Effector CD8-positive, alpha-beta T cell (primary cell): ENCODE measurements at places on chromosomes 3 and 15.

GRCh38 chr3:20326541-20326940, 140.5 kb upstream of the SGO1 start:
- DNase-seq: no peak

GRCh38 chr15:75530169-75530568, 48.9 kb downstream of the PTPN9 start:
- no peak for DNase-seq

DNA sequence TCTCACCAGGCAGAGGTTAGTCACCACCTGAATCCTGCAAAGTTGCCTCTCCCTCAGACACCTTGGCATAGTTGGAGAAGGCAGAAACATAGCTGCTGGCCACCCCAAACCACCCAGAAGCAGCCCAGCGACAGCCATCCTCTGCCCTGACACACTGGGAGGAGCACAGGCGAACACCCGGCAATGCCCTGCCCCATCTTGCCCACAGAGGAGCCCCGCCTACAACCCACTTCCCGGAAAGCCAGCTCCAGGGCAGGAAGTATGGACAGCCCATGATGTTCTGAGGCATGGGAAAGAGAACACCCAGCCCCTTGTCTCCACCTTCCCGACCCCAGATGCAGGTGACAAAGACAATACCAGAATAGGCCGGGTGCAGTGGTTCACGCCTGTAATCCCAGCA, 12.6 kb upstream of the SHISA5 start:
- no peak for DNase-seq

DNA sequence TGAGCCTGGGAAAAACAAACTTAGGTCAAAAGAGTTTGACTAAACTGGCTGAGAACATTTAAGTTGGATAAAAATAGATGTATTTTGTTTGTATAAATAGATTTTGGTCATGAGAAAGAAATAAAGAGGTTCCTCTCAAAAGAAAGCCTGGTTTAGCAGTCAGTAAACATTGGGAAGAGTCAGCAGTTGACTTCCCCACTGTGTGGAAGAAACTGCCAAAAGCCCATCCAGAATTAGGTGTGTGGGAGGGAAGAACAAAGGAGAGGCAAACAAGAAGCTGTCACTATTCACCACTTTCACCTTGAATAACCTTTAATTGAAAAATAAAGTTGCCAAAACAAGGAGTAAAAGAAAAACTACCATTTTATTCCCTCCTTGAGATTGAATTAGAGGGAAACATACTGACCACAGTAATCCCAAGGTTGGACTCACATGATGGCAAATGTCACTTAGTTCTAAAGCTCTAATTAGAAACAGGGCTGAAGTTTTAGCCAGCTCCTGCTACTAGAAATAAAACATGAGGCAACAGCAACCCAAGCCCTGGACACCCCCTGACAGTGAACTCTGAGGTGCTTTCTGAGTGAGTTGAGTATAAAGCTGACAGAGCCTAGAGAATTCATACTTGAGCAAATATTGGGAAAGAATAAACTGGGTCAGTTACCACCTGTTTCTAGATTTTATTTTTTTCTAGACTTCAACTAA, 139.3 kb downstream of the SERPINI1 start:
- no peak for DNase-seq

DNA sequence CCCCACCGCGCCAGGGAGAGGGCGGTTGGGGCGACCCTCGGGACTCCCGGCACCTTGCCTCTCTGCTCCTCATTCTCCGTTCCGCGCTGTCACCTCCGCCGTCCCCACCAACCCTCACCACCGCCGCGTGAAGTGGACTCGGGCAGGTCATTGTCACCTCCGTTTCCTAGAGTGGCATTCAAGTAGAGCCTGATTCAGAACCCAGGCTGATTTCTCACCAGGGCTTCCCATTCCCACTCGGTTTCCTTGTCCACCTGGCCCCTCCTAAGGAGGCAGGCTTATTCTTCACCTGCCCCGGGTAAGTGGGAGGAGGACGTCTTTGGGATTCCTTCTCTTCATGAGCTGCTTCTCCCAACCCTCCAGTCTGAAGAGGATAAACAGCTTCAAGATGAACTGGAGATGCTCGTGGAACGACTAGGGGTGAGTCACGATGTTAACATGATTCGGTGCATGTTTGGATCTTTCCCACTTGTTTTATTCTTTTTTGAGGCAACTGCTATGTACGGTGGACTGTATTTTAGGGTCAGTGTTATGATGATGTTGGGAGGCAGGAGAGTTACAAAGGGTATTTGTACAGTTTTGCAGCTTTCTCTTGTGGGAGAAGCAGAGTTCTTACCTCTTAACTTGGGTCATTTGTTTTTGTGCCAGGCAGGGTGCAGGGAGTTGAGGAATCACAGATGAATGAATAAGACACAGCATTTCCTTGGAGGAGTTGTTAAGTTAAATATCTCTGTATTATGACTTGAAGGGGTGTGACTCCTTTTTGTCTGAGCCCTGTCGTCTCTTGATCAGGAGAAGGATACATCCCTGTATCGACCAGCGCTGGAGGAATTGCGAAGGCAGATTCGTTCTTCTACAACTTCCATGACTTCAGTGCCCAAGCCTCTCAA, 692 bp downstream of the PSMD2 start:
- no peak for DNase-seq

GRCh38 chr3:72380193-72380592, 468.1 kb downstream of the SHQ1 start:
- no peak for DNase-seq

DNA sequence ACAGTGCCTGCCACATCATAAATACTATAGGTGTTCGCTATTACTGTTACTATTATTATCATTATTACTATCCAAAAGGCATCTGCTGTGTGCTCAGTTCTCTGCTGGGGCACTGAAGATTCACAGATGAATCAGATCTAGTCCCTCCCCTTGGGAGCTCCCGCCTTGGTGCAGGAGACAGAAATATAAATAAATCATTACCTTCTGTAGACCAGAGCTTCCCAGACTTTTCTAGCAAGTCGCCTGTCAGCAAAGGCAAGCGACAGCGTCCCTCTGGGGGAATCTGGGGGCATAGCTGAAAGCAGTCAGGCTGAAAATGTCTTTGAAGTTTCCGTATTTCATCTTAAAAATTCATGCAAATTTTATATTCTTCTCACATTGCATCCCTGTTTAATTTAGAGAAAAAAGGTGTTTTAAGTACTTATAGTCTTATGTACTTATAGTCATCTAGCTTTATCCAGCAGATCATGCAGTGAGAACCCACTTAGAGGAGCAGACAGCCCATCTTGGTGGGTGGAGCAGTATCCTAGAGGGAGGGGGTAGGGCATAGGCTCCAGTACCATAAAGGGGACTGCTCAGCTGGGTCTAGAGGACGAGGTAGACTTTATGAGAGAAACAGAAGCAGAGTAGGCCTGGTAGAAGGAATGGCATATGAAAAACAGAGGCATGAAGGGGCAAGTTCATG, 10.4 kb upstream of the BRPF1 start:
- DNase-seq: no peak

GRCh38 chr3:72338942-72339669, 509.1 kb downstream of the SHQ1 start:
- DNase-seq: no peak

- no peak for DNase-seq
Measured at GRCh38 chr3:40653001-40653400, 128.2 kb downstream of the ZNF621 start.

DNA sequence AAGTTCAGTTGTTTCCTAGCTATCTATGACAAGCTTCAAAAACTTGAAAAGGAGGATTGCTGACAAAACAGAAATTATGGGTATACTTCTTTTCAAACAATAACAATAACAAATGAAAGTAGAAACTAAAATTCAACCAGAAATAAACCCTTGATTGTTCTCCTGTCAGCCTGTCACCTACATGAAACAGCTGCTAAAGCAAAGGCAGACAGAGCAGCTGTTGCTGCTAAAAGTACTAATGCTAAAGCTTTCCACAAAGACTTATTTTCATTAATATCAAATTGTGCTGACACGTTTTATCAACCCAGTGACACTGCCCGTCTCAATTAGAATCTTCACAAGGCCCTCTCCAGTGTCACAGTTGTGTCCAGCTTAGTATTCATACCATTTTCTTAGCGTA, 533.2 kb upstream of the GBE1 start:
- no peak for DNase-seq

DNA sequence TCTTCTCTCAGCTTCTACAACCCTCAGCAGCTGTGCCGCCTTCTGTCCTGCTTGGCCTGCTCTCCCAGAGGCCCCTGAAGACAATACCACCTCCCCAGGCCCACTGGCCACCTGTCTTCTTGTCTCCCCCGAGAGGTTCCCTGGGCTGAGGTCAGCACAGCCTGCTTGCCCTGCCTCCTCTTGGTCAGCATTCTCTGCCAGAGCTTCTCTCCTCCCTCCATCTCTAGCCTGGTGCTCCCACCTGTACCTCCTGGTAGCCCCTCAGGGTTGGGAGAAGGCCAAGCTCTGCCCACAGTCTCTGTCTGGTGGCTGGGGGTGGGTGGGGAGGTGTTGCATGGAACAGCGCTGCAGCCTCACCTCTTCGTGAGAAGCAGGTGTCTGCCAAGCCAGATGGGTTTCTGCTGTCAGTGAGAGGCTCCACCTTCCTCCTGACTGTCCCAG, 5.6 kb upstream of the ISLR start:
- no peak for DNase-seq

DNA sequence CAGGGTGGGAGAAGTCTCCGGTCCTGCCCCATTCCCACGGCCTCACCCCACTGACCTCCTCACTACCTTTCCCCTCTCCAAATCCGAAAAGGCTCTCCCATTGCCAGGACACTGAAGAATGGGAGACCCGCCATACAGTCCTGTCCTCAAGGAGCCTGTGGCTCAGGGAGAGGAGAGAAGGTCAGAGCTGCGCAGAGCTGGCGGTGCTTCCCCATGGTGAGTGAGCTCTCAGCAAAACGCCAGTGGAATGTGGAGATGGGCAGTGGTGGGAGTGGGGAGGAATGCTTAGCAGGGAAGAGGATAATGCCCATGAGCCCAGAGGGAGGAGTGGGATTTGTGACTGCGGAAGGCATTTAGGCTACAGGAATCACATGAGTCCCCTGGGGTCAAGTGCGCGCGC, 20.1 kb downstream of the FAM43A start:
- DNase-seq: no peak

DNA sequence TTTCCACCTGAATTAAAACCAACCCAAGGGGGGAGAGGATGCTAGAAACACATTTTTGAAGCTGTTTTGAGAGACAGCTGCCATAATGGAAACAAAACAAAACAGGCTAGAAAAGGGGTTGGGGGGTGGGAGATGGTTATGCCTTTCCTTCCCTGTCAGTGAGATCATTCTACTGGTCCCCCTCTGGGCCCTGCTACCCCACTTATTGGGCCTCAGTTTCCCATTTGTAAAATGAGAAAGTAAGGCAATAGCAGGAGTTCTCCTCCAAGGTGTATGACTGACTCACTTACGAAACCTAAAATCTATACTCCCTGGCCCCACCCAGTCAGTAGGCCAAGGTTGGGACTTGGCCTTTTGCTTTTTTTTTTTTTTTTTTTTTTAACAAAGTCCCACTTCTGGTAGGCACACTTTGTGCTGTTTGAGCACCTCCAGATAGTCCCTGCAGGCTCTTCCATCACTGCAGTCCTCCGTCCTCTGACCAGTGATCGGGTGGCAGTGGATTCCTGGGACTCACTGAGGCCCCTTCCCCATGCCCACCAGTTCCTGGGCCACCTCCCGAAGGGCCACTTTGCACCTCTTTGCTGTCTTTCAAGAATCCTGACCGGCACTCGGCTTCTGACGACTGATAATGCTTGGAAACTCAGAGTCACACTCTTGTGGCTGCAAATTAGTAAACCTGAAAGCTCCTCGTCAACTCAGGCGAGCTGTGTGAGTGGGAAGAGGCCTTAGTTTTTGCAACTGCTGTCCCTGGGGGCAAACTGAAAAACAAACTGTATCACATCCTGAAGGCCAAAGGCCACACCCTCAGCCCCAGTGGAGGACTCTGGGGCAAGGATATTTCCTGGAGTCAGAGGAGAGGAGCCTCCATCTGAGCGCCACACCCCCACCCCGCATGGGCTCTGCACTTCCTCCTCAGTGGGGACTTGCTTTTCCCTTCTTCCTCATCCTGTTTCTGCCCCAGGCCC, 6.7 kb upstream of the PSTPIP1 start:
- no peak for DNase-seq

DNA sequence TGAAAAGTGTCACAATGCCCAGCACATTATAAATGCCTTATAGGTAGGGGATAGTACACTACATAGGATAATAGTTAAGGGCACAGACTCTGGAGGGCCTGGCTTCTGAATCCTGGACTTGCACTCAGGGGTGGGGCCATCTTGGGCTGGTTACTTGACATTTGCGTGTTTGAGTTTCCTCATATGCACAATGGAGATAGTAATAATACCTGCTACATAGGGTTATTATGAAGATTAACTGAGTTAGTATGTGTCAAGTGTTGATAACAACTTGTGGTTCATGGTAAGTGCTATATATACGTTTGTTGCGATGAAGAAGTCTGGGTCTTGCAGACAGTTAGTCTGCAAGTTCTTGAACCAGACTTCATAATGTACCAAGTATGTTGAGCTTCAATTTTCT, 37.0 kb downstream of the MITF start:
- DNase-seq: no peak

DNA sequence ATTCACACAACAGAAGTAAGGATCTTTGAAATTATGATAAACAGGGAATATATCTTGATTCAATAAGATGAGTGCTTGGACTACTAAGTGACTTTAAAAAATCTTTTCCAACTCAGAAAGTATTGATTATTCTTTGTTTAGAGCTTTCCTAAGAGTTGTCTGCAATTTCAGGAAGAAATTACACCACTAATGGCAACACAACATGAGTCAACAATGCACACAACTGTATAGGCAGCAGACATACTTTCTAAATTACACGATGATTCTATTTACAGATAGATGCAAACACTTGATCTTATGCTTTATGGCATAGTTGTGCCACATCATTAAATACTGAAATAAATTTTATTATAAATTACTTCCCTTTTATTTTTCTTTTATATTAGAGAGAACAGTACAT, 4.4 kb downstream of the NAA50 start:
- no peak for DNase-seq
